Stimulated activated CD4-positive, alpha-beta T cell treated with anti-CD3 and anti-CD28 coated beads, Interleukin-4, amount 100 ng/mL, for 4 hours (primary cell): ENCODE measurements at places on chromosomes 4 and X.

DNA sequence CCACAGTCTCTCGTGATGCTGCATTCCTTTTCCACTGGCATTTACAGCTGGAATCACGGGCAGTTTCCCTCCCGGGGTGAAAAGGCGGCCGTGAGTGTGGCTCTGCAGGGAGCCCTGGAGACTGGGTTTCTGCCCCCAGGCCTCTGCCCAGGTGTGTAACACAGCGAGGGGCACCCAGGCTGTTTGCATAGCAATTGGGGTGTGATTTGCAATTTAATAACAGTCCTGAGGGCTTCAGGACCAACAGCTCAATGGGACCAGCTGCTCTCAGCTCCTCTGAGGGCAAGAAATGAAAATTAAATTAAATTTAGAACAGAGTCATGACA is 99.0 kb upstream of the SHOX start:
- DNase-seq: no peak

- DNase-seq: no peak
Observed at GRCh38 chr4:107363125-107363524, 327.0 kb upstream of the DKK2 start.

GRCh38 chrX:107440187-107440586 is 9.3 kb upstream of the FRMPD3 start:
- no peak for DNase-seq

GRCh38 chrX:68894142-68894512 is 65.3 kb downstream of the EFNB1 start:
- DNase-seq: no peak

DNA sequence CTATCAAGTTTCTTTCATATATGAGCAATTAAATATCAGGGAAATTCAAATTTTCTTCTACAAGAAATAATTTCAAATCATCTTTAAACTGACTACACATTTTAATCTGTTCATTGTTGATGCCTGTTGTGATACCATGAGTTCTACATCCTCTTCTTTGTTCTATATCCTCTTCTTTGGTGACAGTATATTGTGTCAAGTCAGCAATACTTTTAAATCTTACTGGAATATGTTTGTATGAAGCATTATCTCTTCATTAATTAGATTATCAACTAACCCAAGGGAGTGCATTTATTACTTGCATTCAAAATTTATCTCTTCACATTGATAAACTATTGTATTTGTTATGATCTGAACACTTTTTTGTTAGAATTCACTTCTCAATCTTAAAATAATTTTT is 275.0 kb upstream of the INTU start:
- no peak for DNase-seq

DNA sequence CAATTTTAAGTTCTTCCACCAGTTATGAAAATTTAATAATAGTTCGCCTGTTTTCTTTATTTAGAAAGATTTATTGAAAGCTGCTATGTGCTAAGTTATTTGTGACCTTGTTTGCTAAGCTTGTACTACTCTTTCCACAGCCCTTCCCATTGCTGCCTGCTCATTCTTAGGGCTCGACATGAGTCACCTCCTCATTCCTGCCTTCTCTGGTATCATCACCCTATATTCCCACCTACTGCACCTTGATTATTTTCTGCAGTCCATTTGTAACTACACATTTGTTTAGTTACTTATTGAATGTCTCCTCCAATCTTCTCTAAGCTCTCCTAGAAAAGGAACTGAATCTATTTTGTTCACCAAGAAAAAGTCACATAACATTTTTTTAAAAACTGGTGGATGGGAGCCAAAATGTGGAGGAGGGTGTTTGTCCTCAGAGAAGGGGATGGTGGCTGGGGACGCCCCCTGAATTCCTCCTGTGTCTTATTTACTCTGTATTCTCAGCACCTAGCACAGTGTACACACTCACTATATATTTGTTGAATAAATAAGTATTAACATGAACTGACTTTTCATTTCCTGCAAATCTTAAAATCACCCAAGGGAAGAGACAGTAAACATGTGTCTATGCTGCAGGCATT is 3.7 kb upstream of the RAB9A start:
- DNase-seq: no peak
